ENCODE measurements at places on chromosomes 16 and 17. TPM values are rescaled to one million over a fixed set of nuclear protein-coding genes. Genes with fewer than 3 reads are reported as not detected.

Gene KRTAP4-9
- not detected for total RNA-seq

- DNase-seq: no peak
Measured at GRCh38 chr16:73002866-73003265, 45.1 kb downstream of the ZFHX3 start.

DNA sequence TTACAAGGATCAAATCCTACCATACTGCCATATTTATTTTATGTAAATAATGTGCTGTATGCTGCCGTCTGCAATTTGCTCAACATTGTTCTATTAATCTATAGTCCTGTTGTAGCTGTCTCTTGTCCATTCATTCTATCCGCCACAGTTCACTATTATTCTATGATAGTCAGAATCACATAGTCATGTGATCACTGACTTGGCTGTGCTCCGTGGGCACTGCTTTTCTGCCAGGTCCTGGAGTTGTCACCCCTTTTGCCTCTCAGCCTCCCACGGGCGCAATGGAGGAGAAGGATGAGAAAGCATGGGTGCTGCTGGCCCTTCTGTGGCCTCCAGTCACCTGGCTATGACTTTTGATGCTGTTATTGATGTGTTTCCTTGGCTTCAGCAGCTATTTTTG is 37.3 kb upstream of the ANKFY1 start:
- no peak for DNase-seq

DNA sequence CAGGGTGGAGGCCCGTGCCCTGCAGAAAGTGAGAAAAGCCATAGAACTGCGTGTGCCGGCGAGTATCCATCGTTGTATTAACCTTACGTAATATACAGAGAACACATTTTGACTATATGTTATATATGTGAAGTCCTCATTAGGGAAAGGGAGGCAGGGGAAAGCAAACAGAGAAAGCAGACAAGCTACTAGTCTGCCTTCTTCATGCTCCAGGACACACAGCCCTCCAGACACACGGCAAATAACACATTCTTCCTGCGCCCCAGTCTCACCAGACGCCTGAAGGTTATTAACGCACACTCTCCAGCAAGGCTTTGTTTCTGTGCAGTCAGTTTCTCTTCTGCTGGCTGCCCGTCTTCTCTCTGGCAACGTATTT is 28.8 kb downstream of the PRDM7 start:
- DNase-seq: no peak

DNA sequence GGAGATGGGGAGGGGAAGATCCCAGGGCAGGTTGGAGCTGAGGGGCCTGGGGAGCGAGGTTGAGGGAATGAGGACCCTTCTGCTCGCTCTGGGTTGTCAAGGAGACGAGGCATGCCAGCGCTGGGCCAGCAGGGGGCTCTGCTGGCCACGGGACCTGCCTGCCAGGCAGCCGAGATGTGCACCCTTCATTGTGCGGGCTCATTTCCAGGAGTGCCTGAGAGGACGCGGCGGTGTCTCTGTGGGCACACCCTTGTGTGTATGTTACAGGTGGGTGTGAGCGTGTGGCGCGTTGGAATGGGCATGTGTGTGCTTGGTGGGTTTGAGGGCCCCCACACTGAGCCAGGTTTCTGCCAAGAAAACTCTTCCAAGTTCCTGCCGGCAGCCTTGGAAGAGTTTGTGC is 15.9 kb downstream of the ARHGAP23 start:
- DNase-seq: no peak

GRCh38 chr17:79455636-79456035 is 155.2 kb downstream of the RBFOX3 start:
- no peak for DNase-seq

DNA sequence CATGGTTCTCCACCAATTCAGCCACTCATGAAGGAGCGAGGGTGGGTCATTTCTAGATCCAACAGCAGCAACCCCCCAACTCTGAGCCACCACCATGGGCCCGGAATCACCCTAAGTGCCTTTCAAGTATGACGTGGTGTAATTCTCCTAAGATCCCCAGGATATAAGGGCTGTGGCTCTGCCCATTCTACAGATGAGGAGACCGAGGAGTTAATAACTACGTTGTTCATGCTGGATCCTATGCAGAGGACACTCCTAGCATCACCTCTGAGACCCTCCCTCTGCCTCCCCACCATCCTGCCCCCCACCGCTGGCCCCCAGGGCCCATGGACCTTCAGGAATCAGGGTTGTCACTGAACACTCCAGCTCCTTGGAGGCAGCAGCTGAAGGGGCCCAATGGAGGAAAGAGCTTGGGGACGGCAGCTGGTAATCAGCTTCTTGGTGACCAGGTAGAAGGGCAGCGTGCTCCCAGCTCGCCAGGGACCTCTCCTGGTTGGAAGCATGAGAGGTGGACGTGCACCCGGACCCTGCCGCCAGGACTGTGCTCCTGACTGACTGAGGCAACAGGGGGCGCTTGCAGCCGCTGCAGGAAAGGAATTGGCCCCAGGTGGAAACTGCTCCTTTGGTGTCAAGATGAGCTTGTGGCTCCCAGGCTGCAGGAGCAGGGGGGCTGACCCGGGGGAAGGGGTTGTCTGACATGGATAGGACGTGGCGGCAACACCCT is 28.2 kb upstream of the CACNG1 start:
- no peak for DNase-seq

- no peak for DNase-seq
Measured at GRCh38 chr16:85400305-85401205, 212.6 kb upstream of the GSE1 start.

DNA sequence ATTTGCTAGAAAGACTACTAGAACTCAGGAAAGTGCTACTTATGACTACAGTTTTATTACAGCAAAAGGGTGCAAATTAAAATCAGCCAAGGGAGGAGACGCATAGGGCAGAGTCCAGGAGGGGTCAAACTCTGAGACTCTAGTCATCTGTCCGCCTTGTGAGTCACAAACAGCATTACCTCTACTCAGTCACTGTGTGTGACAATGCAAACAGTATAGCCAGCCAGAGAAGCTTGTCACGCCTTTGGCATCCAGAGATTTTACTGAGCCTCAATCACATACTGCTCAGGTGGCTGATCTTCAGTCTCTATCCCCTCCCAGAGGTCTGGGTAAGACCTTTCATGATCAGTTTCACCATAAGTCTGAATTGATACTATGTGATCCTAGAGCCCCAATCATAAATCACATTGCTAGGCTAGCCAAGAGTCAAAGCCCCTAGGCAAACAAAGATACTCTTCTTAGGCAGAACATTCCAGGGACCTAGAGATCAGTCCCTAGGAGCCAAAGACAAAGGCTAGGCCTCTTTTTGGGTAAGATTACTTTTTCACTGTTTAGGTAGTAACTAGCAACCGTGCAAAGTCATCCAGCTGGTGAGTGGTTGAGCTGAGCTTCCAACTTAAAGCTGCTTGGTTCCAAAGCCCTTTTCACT is 48.8 kb upstream of the CLEC19A start:
- DNase-seq: peak; percentile 57

DNA sequence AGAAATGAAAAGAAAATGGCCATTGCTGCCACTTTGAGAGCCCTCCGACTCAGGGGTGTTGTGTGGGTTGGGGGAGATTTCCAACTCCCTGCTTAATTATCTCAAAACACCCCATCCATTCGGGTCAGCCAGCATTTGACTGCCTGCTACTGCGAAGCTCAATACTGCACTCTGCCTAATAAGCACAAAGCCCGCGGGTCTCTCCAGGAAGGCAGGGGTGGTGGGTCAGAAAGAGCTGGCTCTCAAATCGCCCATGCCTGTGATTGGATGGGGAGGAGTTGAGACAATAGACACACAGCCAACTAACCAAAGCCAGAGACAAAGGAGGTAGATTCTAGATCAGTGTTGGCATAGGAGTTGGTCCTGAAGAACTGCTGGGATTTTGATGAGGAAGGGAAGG is 2.3 kb upstream of the XAF1 start:
- no peak for DNase-seq
